ENCODE measurements at places on chromosomes 2 and 18.

DNA sequence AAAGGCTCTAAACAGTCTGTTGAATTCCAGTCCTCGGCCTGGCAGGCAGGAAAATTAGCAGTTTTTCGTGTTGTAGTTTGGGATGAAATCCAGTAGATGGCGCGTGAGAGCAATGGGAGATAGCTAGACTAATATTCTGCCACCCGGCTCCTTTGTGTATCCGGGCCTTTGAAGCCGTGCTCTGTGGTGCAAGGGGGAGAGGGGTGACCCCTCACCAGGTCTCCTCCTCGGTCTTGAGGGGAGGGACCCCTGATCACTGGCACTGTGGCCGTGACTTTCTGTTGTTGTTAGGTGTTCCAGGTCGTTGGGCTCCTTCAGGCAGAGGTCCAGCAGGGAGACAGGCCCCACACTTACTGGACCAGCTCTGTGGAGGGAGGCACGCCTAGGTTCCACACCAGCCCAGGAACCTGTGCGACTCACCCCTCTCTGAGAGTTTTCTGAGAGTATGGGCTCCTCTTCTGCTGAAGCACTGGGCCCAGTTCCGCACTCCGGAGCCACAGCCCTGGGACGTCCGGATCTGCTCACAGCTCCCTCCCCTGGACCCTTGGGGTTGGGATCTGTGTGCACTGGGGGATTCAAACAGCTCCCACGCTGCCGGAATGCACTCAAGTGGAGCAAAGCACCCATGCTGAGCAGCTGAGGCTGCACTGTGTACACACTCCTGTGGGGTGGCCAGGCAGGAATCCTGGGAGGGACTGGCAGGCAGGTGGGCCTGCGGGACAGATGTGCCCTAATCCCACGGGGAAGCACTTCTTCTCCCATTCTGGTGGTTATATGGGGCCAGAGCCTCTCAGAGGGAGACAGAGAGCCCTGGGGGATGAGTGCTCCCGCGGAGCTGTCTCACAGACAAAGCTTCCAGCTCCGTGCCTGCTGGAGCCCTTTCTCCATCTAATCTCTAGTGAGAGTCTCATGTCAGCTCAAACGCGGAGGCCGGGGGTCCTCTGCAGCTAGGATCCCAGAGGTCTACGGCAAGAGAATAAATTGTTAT is 8.8 kb downstream of the GKN2 start:
- peak; percentile 35 for DNase-seq

GRCh38 chr2:38261569-38262068 is 115.5 kb downstream of the ATL2 start:
- no peak for DNase-seq

- DNase-seq = no peak
Measured at GRCh38 chr2:37104178-37104577, 19.9 kb downstream of the GPATCH11 start.

- no peak for DNase-seq
Measured at GRCh38 chr2:205660521-205661124, 21.7 kb upstream of the NRP2 start.

GRCh38 chr2:82411071-82411470 is 2048.0 kb downstream of the SUCLG1 start:
- no peak for DNase-seq

- DNase-seq = no peak
Measured at GRCh38 chr2:130258356-130258755, 60.1 kb upstream of the TUBA3E start.

- DNase-seq = no peak
Measured at GRCh38 chr2:240959941-240960308, 38.5 kb upstream of the SNED1 start.

DNA sequence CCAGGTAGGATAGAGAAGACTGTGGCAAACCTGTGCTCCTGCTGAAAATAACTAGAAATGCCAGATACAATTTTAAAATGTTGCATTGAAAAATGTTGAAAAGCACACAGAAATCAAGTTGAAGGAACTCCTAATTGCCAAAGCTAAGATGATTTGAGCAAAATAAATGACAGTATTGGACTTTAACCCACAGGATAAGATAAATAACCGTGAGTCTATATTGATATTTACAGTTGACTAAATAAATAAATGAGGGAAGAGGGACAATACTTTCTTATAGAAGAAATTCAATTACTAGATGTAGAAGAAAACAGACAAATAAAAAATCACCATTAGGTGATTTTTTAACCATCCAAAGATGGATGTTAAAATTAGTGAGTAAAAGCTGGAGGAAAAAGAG is 59.0 kb downstream of the CWC22 start:
- DNase-seq = no peak

- no peak for DNase-seq
Measured at GRCh38 chr2:100976645-100977391, 25.3 kb upstream of the RPL31 start.

DNA sequence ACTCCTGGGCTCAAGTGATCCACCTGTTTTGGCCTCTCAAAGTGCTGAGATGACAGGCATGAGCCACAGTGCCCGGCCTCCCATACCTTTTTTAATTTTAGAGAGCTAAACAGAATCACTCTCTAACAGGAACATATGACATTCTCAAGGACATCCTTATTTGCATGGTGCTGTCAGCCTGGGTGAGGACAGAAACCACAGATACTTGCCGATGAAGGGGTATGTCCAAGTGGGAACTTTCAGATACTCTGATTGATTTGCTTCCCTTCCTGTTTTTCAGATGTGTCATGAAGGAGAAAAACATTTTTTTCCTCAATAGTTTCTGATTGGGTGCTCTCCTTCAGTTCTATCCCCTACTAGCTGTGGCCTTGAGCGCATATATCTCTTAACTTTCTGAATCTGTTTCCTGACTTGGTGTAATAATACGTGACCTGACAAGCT is 49.6 kb downstream of the MYO3B start:
- DNase-seq = no peak

GRCh38 chr2:233836359-233836758 is 18.0 kb downstream of the HJURP start:
- no peak for DNase-seq

- no peak for DNase-seq
Measured at GRCh38 chr2:105797298-105797819, 52.6 kb downstream of the NCK2 start.

- no peak for DNase-seq
Measured at GRCh38 chr18:13680612-13681011, 45.7 kb downstream of the FAM210A start.

GRCh38 chr18:23107718-23108117 is 27.6 kb upstream of the CABLES1 start:
- DNase-seq = no peak

GRCh38 chr2:127356531-127356930 is 31.2 kb downstream of the MAP3K2 start:
- DNase-seq = no peak

DNA sequence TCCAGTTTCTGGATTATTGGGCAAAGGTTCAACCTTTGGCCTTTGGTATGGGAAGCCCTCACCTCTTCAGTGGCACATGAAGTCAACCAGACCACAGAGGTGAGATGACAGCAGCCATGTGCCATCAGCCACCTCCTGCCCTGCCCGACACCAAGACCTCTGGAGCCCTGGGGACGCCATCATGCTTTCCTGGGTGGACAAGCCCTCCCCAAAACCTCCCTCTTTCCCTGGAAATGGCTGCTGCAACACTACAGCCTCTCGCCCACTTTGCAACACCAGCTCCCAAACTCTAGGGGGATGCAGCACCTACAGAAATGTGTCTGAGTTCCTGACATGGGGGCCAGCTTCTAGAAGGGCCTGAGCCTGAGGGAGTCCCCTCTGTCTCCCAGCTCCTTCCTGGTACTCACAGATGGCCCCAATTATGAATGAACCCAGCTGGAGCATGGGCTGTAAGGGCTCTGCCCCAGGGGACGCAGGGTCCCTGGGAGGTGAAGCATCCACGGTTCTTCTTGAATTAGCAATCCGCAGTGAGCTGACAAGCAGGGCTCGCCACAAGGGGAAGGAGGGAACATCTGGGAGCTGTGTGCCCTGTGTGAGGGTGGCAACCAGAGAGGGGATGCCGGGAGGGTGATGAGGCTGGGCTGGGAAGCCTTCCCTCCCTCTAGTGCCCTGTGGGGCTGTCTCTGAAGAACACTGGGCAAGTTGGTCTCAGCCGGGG is 268.5 kb upstream of the HDAC4 start:
- no peak for DNase-seq

GRCh38 chr2:38907743-38908562 is 18.3 kb downstream of the ARHGEF33 start:
- no peak for DNase-seq

DNA sequence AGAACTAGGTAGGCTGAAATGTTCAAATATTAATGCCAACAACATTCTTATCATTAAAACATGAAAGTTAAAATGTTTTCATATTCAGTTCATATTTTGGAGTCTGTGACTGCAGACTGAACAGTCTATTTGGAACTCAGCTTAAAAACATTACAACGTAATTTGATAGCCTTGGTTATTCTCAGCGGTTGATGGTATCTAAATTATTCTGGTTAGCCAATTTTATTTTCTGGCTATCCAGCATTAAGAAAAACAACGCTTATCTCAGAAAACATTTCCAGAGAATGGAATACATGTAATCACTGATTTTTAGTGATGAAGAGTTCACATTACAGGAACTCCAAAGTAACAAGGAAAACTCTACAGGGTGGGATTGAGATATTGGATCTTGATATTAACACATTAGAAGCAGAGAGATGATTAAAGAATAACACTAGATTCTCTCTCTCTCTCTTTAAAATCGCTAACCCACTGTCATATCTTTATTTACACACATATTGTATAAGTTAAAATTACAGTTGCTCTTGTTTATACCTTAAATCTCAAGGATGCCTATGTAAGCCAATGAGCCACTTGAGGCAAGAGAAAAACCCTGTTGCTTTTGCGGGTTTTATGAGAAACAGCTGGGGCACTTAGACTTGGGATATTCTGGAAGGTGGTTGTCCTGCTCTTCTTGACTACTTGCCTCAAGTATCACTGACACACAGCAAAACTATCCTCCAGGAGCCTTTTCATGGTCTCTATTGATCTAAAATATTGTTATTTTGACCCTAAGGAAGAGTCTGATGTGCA is 84.9 kb downstream of the ICOS start:
- DNase-seq = no peak

DNA sequence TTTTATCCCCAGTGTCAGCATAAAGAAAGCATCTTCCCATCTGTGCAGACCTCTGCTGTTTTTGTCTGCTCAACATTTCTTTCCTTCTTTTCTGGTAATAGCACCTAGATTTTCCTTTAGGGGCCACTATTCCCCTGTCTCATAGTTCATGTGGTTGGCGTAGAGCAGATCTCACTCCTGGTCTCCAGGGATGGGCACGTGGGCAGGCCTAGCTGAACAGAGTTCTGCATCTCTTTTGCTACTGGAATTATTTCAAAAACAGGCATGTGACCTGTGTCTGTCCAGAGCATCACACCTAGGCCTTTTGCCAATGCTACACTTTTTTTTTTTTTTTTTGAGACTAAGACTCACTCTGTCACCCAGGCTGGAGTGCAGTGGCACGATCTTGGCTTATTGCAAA is 17.7 kb upstream of the ICOS start:
- no peak for DNase-seq

- DNase-seq = no peak
Measured at GRCh38 chr2:230155359-230155758, 64.4 kb downstream of the SP110 start.

DNA sequence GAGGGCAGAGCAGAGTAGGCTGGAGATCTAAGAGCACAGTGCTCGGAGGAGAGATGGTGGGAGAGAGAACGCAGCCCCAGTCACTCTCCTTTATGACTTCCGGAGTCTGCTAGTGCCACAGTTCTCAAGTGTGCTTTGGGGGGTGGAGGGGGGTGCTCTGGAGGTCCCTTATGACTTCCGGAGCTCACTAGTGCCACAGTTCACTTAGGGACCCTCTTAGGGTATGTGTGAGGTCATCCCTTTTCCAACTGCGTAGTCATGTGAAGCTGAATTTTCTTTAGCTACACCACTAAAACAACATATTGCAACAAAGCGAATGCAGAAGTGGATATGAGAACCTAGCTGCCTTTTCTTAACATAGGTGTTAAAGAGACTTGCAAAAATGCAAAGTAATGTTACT is 153.7 kb upstream of the KCTD1 start:
- DNase-seq = no peak

DNA sequence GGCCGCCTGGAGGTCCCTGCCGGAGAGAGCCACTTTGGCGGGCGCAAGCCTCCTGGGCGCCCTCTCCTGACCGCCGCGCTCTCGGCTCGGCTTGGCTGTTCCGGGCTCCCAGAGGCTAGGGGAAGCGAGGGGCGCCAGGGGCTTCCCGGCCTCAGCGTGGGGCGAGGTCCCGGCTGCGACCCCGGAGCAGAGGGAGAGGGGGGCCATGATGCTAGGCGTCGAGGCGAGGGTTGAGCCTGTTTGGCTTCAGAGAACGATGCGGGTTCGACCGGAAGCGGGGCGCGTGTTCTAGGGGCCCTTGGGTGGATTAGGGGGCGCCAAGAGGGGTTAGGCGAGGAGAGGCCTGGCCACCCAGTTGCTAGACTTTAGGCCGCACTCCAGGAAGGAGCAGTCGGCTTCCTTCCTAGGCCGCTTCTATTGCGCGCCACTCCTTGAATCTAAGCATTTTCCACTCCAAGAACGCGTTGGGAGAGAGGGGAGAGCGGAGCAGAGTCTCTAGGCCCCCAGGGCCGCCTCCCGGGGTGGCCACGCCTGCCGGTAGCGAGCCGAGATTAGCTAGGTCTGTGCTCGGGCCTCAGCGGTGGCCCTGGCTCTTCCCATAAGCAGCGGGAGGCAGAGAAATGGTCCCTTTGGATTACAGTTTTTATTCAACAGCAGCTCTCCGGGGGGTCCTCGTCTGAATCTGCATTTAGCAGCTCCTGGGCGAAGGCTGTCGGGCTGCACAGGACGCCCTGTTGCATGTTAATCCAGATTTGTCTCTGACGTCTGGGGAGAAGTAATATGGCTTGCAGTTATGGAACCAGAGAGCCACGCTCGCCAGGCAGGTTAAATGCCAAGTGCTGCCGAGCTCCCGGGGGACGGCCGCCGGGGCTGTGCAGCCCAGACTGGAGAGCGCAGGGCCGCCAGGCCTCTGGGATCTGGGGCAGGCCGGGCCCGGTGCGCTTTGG is 11.3 kb downstream of the MEIS1 start:
- DNase-seq = no peak

- no peak for DNase-seq
Measured at GRCh38 chr2:117086943-117087250, 727.6 kb upstream of the DDX18 start.

- no peak for DNase-seq
Measured at GRCh38 chr2:215431290-215431689, 4.6 kb downstream of the FN1 start.

DNA sequence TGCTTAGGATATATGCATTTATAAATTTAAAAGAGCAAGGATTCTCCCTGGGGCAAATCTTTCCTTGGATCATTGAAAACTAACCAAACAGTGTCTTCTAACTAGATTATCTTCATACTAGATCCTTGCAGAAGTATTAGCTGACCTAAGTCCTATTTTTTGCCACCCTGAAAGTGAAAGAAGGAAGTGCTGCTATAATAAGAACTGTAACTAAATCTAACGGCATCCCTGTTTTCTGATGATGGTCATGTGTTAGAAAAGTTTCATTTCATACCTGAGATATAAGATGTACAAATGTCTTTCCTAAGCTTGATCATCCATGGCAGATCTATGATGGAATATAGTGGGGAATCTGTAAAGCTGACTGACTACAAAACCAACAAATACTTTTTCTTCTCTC is 102.7 kb downstream of the MAP2 start:
- DNase-seq = no peak

Data from NCI-H1092 (cell line).